AG04450 (cell line): ENCODE measurements at places on chromosomes 2 and 18. TPM values are rescaled to one million over a fixed set of nuclear protein-coding genes. Genes with fewer than 3 reads are reported as not detected.

- DNase-seq, result no peak
Measured at GRCh38 chr2:105237045-105237765, 4.3 kb upstream of the GPR45 start.

DNA sequence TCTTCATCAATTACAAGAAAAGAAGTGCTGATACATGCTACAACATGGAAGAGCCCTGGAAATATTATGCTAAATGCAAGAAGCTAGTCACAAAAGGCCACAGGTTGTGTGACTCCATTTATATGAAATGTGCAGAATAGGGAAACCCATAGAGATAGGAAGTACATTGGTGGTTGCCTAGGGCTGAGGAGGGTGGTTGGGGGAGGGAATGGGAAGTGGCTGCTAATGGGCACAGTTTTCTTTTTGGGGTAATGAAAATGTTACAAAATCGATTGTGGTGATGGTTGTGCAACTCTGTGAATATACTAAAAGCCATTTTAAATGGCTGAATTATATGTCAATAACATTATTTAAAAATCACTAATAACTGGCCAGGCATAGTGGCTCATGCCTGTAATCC, 24.3 kb upstream of the RESP18 start:
- DNase-seq, result no peak

DNA sequence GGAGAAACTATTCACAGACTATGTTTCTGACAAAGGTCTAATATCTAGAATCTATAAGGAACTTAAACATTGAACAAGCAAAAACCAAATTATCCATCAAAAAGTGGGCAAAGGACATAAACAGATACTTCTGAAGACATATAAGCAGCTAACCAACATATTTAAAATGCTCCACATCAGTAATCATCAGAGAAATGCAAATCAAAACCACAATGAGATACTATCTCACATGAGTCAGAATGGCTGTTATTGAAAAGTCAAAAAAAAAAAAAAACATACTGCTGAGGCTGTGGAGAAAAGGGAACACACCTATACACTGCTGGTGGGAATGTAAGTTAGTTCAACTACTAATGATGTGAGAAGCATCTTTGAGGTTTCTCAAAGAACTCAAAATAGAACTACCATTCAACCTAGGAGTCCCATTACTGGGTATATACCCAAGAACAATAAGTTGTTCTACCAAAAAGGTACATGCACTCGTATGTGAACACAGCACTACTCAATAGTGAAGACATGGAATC, 220.4 kb upstream of the TFPI start:
- peak; percentile 6 for DNase-seq

The TEKT4 gene
- not detected in 2 replicates for polyA plus RNA-seq

DNA sequence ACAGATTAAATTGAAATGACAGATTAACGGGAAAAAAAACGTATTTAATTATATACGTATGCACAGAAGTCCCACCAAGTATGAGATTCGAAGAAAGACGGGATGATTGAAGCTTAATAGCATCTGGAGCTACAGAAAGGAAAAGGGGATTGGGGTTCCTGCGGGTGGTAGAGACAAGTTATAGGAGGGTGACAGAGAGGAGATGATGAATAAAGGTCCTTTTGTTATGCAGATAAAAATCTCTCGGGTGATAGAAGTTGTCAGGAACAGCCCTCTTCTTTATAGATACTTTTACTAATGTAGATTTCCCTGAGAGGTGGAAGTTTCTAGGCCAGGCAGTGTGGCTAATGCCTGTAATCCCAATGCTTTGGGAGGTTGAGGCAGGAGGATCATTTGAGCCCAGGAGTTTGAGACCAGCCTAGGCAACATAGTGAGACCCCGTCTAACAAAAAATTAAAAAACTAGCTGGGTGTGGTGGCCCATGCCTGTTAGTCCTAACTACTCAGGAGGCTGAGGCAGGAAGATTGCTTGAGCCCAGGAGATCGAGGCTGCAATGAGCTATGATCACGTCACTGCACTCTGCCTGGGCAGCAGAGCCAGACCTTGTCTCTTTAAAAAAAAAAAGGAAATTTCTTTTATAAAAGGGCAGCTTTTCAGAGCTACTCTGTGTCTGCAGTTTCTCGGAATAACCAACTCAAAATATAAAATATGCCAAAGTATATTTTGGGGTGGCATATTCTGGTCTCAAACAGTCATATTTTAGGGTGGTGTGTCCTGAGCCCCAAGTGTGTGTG, 113.0 kb downstream of the STPG4 start:
- no peak for DNase-seq

- DNase-seq, result no peak
Measured at GRCh38 chr2:60885683-60886082, 4.3 kb downstream of the REL start.

DNA sequence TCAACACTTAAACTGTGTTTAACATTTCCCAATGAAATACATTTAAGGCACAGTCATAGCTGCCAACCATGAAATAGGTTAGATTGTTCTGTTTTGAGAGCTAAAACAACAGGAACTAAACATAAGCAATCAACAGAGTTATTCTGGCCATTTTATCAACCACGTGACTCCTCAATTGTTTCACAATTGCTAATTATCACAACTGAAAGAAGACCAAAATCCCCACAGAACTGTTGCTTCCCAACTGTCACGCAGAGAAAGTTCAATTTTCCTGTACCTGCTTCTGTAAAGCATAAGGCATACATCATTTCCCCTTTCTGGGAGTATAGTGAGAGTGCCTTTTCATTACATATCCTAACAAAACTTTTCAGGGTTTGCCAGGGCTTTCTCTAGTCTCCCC, 248.6 kb downstream of the EPHA4 start:
- DNase-seq, result no peak

- no peak for DNase-seq
Measured at GRCh38 chr2:224278531-224278930, 123.4 kb downstream of the FAM124B start.

- no peak for DNase-seq
Measured at GRCh38 chr18:69941183-69941582, 6.5 kb downstream of the CD226 start.

- no peak for DNase-seq
Measured at GRCh38 chr18:2258954-2259353, 312.4 kb downstream of the METTL4 start.

DNA sequence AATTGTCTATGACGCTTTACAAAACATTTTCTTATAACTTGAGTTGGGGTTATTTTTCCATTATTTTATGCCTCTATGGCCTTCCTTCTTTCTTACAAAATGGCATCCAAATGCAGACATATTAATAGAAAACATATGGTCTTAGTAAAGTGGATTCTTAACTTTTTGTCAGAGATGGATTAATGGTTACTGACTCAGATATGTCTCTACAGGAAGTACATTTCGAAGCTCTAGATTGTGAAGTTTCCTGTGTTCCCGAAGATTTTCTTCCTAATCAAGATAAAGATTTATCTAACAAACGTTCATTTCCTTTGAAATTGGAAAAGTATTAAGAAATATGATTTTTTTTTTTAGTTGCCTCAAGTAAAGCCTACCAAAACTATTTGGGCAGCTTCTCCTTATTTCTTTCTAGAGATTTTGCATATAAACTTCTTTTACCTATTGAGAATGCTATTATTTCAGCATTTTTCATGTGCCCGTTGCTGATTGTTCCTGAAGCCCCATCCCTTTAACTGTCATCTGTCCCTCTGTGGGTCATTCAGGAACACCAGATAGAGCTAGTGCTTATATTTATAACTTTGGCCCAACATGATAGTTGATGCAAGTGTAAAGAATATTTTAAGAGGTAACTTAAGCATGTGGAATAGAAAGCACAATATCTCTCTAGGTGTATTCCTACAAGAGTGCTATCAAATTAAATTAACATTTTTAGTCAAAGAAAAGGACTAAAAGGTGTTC, 498.0 kb downstream of the CCDC85A start:
- DNase-seq, result no peak

GRCh38 chr2:196131384-196131937, 39.9 kb downstream of the STK17B start:
- DNase-seq, result no peak

The ITPRIPL1 gene
- 3.4 and 3.7 TPM in 2 replicates for polyA plus RNA-seq
